ENCODE measurements at places on chromosomes 16 and 17. TPM values are rescaled to one million over a fixed set of nuclear protein-coding genes. Genes with fewer than 3 reads are reported as not detected.

TP53TG3B gene
- not detected for total RNA-seq

SCGB1C2 gene
- total RNA-seq, result not detected

SECTM1 gene
- 4.9 TPM for total RNA-seq

NLRC3 gene
- 1.0 TPM for total RNA-seq

TBC1D3E gene
- not detected for total RNA-seq

CRAMP1 gene
- total RNA-seq, result 9.8 TPM

MYO15B gene
- total RNA-seq, result 43.7 TPM

INCA1 gene
- total RNA-seq, result 2.4 TPM

AARSD1 gene
- total RNA-seq, result 32.1 TPM

All from Right ventricle myocardium inferior (tissue), 1 donor.